ENCODE measurements at places on chromosomes 6 and 20. TPM values are rescaled to one million over a fixed set of nuclear protein-coding genes. Genes with fewer than 3 reads are reported as not detected.

SLC13A3 gene
- total RNA-seq, result 0.63 TPM

PRICKLE4 gene
- 2.1 TPM for total RNA-seq

TREML2 gene
- not detected for total RNA-seq

SLC35D3 gene
- 0.11 TPM for total RNA-seq

HLA-DPA1 gene
- total RNA-seq, result 89.9 TPM

FOXF2 gene
- total RNA-seq, result 136 TPM

TINAG gene
- total RNA-seq, result not detected

THBD gene
- 50.4 TPM for total RNA-seq

FAM83C gene
- total RNA-seq, result not detected

BAG2 gene
- total RNA-seq, result 29.0 TPM

ARHGAP40 gene
- 0.42 TPM for total RNA-seq

FAM184A gene
- total RNA-seq, result 11.2 TPM

MAP7 gene
- total RNA-seq, result 1.7 TPM

DPM1 gene
- total RNA-seq, result 38.9 TPM

TNFAIP3 gene
- total RNA-seq, result 23.3 TPM

ZNF343 gene
- total RNA-seq, result 19.5 TPM

BPIFA1 gene
- total RNA-seq, result not detected

TNFRSF6B gene
- 67.8 TPM for total RNA-seq

ZBTB46 gene
- total RNA-seq, result 11.3 TPM

PDE10A gene
- total RNA-seq, result 4.4 TPM

GRCh38 chr6:149846321-149846720 lies 17.8 kb downstream of the LRP11 start:
- no peak for DNase-seq
- no peaks in the 10 kb centered on the region for H3K27me3 ChIP-seq
- H3K36me3 ChIP-seq, result no peaks in the 10 kb centered on the region
- no peak overlapping the region for H3K4me3 ChIP-seq
- H3K4me1 ChIP-seq, result peaks cover 30% of the 10 kb centered on the region
- H3K27ac ChIP-seq, result no peak overlapping the region

DNA sequence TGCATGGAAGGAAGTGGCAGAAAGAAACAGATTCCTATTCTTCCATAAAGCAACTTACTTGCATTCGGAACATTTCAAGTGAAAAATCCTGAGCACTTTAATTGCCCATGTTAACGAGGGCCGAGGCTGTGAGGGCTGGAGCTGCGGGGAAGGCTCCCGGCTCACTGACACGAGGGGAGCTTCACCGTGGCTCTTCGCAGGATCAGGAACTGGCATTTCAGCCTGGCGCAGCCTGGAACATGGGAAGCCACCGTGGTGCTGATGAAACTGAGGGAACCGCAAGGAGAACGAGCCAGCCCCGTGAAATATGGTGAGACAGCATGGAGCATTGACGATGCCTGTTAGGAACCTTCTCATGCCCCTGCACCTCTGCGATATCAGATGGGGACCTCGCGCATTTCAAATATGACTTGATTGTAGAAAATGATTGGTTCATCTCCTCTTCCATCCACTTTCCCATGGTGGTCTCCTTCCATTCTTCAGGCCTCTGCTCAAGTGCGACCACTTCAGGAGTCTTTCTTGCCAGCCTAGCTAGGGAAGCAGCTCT lies 236.9 kb downstream of the TBXT start:
- H3K27ac ChIP-seq, result no peak overlapping the region
- H3K27me3 ChIP-seq, result no peaks in the 10 kb centered on the region

DNA sequence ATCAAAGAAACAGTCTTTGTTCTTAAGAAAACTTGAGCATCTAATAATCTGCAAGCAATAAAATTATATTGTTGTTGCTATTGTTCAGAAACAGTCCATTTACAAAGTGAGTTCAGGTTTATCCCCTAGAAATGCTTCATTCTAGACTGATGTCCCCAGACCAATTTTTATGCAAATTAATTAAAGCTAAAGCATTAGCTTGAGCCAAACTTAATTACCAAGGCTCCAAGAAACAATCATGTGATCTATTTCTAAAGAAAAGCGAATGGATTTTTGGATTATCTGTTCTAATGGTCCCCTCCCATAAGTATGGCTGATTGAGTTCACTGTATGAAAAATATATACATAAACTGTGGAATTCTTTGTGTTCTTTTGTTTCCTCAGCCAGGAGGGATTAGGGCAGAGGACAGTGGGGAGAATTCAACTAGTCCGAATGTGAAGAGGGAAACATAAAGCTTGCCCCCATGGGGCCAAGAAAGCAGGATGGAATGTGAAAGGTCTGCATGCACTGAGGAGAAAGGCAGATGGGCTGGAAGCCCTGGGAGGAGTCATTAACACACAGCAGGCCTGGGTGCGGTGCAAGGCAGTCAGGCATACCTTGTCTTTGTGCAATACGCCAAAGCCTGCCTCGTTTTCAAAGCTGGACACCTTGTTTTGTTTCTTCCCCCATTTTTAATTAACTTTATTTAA lies 597.1 kb downstream of the KIF16B start:
- H3K27me3 ChIP-seq, result no peaks in the 10 kb centered on the region
- H3K4me1 ChIP-seq, result no peaks in the 10 kb centered on the region
- H3K27ac ChIP-seq, result no peak overlapping the region
- no peak overlapping the region for H3K4me3 ChIP-seq
- H3K36me3 ChIP-seq, result no peaks in the 10 kb centered on the region

DNA sequence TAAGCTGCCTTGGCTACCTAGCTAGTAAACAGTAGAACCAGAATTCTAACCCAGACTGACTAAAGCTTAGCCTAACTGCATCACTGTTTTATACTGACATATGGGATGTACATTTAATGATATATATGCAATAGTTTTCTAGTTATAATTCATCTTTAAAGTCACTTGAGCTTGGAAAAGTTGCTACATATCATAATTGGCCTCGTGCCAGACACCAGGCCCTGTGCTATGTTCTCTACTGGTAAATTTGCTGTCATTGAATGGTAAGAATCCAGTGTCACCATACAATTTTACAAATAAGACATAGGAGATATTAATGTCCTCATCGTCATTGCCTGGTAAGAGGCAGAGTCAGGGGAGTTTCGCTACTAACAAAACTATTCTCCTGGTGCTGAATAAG lies 396.8 kb downstream of the CDKAL1 start:
- no peaks in the 10 kb centered on the region for H3K36me3 ChIP-seq
- no peak overlapping the region for H3K27ac ChIP-seq
- no peak overlapping the region for H3K4me3 ChIP-seq
- no peak for DNase-seq

DNA sequence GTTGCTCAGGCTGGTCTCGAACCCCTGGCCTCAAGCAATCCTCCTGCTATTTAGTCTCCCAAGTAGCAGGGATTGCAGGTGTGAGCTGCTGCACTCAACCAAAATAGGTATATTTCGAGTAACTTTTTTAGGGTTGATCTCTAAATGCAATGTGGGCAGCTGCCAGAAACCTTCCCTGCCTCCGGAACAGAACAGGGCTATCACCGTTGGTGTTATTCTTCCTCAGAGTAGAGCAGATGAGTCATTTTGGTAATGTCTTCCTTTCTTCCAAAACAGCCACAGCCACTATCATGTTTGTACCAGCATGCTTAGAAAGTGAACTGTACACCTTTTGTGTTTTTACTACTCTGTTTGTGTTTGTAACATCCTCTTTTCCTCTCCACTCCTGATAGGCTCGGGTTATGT lies 44.1 kb downstream of the SNX9 start:
- H3K4me1 ChIP-seq, result peaks cover 42% of the 10 kb centered on the region
- peaks cover 29% of the 10 kb centered on the region for H3K36me3 ChIP-seq
- no peaks in the 10 kb centered on the region for H3K27me3 ChIP-seq
- H3K4me3 ChIP-seq, result no peak overlapping the region
- DNase-seq, result no peak

- H3K4me1 ChIP-seq, result peaks cover 11% of the 10 kb centered on the region
- DNase-seq, result no peak
- H3K36me3 ChIP-seq, result no peaks in the 10 kb centered on the region
- no peak overlapping the region for H3K4me3 ChIP-seq
- no peaks in the 10 kb centered on the region for H3K27me3 ChIP-seq
Observed at GRCh38 chr6:155449450-155450239, 6.0 kb downstream of the NOX3 start.

- no peak for DNase-seq
- H3K27ac ChIP-seq, result peak overlapping the region; percentile 49
- no peaks in the 10 kb centered on the region for H3K36me3 ChIP-seq
Observed at GRCh38 chr6:44123544-44123943, 3.7 kb downstream of the MRPL14 start.

DNA sequence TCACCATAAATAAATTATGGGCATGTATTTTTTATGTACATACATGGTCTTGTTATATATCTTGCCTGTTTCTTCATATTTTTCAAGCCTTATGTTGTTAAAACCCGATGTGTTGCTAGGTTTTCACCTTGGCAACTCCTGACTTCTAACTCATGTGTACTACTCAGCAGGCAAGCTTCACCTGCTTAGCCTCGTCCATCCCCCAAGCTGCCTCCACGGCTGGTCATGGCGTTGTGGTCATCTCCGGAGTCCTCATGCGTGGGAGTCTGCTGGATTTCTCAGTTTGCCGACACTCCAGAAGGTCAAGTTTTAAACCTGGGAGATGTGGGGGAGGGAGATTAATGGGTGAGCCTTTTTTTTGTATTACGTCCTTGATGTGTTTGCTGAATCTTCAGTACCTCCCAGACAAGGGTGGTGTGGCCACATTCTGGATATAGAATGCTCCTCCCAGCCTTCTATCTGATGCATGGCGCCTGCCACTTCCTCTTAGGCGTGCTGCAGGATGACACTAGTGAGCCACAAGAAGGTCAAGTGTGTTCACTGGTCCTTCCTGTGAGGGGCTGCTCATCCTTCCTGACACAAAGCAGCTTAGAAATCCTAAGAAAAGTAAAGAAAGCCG lies 26.6 kb upstream of the EDN3 start:
- no peak for DNase-seq
- no peak overlapping the region for H3K4me3 ChIP-seq
- no peaks in the 10 kb centered on the region for H3K4me1 ChIP-seq
- H3K27me3 ChIP-seq, result peaks cover 57% of the 10 kb centered on the region
- H3K36me3 ChIP-seq, result no peaks in the 10 kb centered on the region

DNA sequence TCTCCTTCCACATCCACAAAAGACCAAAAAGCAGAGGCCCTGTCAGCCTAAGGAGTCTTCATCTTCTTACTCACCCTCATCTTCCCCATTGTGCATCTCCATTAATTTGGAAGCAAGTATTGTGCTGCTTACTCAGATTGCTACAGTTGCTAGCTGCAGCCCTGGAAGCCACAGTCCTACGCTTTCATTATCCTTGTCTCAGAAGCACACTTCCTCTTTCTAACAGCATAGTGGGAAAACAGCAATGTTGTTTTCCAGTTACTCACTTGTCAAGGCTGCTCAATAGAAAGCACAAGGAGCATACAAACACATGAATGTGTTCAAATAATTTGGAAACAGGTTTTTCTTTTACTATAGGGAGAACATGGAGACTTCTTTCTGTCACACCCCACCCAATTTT lies 76.6 kb upstream of the RBM24 start:
- no peak overlapping the region for H3K4me3 ChIP-seq
- no peak overlapping the region for H3K27ac ChIP-seq
- no peak for DNase-seq
- H3K36me3 ChIP-seq, result no peaks in the 10 kb centered on the region
- no peaks in the 10 kb centered on the region for H3K27me3 ChIP-seq

DNA sequence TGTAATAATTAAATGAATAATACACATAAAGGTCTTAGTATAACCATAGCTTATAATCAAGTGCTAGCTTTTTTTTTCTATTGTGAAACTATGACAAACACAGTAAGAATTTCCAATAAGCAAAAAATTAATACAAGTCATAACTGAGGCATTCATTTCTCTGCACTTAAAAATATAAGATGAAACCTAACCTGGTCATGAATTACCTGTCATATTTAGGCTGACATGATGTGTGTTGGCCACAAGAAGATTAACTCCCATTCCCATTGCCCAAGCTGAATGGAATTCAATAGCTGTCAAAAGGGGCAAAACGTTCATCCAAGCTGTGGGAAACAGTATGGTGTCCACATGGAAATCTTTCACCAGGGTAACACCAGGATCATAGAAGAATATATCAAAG lies 5.4 kb downstream of the VNN2 start:
- no peak overlapping the region for H3K4me3 ChIP-seq
- no peaks in the 10 kb centered on the region for H3K36me3 ChIP-seq
- H3K27me3 ChIP-seq, result no peaks in the 10 kb centered on the region
- no peak overlapping the region for H3K27ac ChIP-seq
- no peaks in the 10 kb centered on the region for H3K4me1 ChIP-seq
- DNase-seq, result no peak

- H3K27me3 ChIP-seq, result peaks cover 28% of the 10 kb centered on the region
- peaks cover 29% of the 10 kb centered on the region for H3K4me1 ChIP-seq
- H3K36me3 ChIP-seq, result no peaks in the 10 kb centered on the region
- H3K27ac ChIP-seq, result peak overlapping the region; percentile 85
Observed at GRCh38 chr6:27893836-27894807, 18.1 kb downstream of the OR2B2 start.

- no peaks in the 10 kb centered on the region for H3K36me3 ChIP-seq
- H3K4me1 ChIP-seq, result peaks cover under 1% of the 10 kb centered on the region
- no peak for DNase-seq
- H3K27ac ChIP-seq, result no peak overlapping the region
- H3K4me3 ChIP-seq, result no peak overlapping the region
Observed at GRCh38 chr6:82651845-82652335, 288.3 kb downstream of the TPBG start.

- no peaks in the 10 kb centered on the region for H3K36me3 ChIP-seq
- H3K4me1 ChIP-seq, result no peaks in the 10 kb centered on the region
- DNase-seq, result no peak
- no peak overlapping the region for H3K27ac ChIP-seq
- H3K4me3 ChIP-seq, result no peak overlapping the region
Observed at GRCh38 chr6:118203545-118203944, 296.5 kb downstream of the SLC35F1 start.

- H3K27me3 ChIP-seq, result no peaks in the 10 kb centered on the region
- peak; percentile 92 for DNase-seq
- no peak overlapping the region for H3K4me3 ChIP-seq
Observed at GRCh38 chr20:44080646-44081267, 106.2 kb downstream of the JPH2 start.

DNA sequence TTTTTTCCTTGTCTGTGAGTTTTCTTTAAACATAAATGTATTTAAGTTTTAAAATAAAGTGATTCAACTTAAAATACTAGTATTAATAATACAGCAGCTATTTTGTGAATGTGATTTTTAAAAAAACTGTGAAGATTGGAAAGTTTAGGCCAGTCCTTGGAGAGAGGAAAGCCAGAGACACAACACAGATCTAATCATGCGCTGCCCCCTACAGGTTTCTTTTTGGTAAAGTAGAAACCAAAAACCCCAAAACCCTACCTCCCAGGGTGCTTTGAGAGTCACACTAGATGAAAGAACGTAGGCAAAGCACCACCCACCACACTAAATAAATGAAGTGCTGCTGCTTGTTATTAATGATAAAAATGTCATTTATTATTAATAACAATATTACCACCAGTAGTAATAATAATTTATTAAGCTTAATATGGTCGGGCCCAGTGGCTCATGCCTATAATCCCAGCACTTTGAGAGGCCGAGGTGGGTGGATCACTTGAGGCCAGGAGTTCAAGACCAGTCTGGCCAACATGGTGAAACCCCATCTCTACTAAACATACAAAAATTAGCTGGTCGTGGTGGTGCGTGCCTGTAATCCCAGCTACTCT lies 33.7 kb downstream of the SLC9A8 start:
- DNase-seq, result no peak
- no peak overlapping the region for H3K27ac ChIP-seq
- peaks cover 6% of the 10 kb centered on the region for H3K4me1 ChIP-seq
- peaks cover 34% of the 10 kb centered on the region for H3K36me3 ChIP-seq
- no peak overlapping the region for H3K4me3 ChIP-seq
- H3K27me3 ChIP-seq, result no peaks in the 10 kb centered on the region

GRCh38 chr6:160063771-160064413 lies 57.7 kb upstream of the SLC22A1 start:
- DNase-seq, result no peak
- H3K4me1 ChIP-seq, result no peaks in the 10 kb centered on the region
- no peak overlapping the region for H3K4me3 ChIP-seq
- H3K27me3 ChIP-seq, result no peaks in the 10 kb centered on the region
- H3K36me3 ChIP-seq, result peaks cover 98% of the 10 kb centered on the region
